Mononuclear cell (primary cell): ENCODE measurements at places on chromosomes 3 and 15. TPM values are rescaled to one million over a fixed set of nuclear protein-coding genes. Genes with fewer than 3 reads are reported as not detected.

Gene RAD54L2
- total RNA-seq = 36.1 TPM

Gene MYZAP
- 5.1 TPM for total RNA-seq

Gene GADL1
- 0.94 TPM for total RNA-seq

Gene NRROS
- 43.4 TPM for total RNA-seq

Gene NGLY1
- 39.1 TPM for total RNA-seq

Gene BBS4
- total RNA-seq = 6.4 TPM

Gene ADPRH
- total RNA-seq = 4.5 TPM

Gene LSAMP
- not detected for total RNA-seq

Gene SIN3A
- 100 TPM for total RNA-seq

Gene SKOR1
- 1.9 TPM for total RNA-seq

Gene MBNL1
- total RNA-seq = 929 TPM

Gene NT5DC2
- total RNA-seq = 0.73 TPM

Gene FAM174B
- 1.5 TPM for total RNA-seq

Gene CLDN16
- 0.10 TPM for total RNA-seq

Gene GREM1
- total RNA-seq = 0.10 TPM

Gene GHSR
- not detected for total RNA-seq

Gene ECE2
- total RNA-seq = not detected

Gene MAP6D1
- total RNA-seq = 3.8 TPM

Gene SPINK8
- not detected for total RNA-seq

Gene TRPC1
- total RNA-seq = 5.1 TPM

Gene OR5K2
- not detected for total RNA-seq

Gene CASR
- 1.2 TPM for total RNA-seq

Gene RTP3
- 0.10 TPM for total RNA-seq

Gene C3orf85
- not detected for total RNA-seq

Gene CCNB2
- total RNA-seq = 0.42 TPM

Gene PP2D1
- not detected for total RNA-seq

Gene ERICH6
- total RNA-seq = 0.21 TPM

Gene ATP13A5
- total RNA-seq = not detected

Gene ARID3B
- 36.4 TPM for total RNA-seq

Gene HYAL1
- not detected for total RNA-seq

Gene SLC12A8
- not detected for total RNA-seq

Gene SOX14
- not detected for total RNA-seq

Gene SLITRK3
- not detected for total RNA-seq

Gene THRB
- total RNA-seq = 0.94 TPM
